ENCODE measurements at places on chromosomes 3 and 15.

GRCh38 chr3:54897028-54897711, 30.7 kb downstream of the LRTM1 start:
- no peak for DNase-seq

DNA sequence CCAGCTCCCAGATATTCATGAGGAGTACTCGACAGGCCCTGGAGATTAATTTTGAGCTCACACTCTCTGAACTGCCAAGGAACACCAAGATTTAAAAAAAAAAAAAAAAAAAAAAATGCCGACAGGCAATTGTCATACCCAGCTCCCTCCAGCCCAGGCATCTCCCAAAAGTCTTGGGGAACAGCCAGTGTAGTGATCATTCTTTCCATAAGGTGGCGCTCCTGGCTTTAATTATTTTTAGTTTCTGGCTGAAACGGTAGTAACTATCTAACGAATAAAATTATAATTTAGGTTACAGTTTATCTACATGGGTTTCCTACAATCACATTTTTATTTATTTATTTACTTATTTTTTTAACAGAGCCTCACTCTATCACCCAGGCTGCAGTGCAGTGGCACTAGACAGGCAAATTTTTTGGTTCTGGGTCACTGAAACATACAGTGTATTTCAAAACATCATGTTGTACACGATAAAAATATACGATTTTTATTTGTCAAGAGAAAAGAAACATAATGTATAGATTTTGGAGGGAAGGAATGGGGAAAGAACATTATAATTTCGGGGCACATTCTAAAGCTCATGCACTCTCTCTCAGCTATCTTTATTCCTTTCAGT, 157.3 kb downstream of the ADAMTS9 start:
- no peak for DNase-seq

- no peak for DNase-seq
Observed at GRCh38 chr3:194014756-194015155, 121.2 kb upstream of the HES1 start.

DNA sequence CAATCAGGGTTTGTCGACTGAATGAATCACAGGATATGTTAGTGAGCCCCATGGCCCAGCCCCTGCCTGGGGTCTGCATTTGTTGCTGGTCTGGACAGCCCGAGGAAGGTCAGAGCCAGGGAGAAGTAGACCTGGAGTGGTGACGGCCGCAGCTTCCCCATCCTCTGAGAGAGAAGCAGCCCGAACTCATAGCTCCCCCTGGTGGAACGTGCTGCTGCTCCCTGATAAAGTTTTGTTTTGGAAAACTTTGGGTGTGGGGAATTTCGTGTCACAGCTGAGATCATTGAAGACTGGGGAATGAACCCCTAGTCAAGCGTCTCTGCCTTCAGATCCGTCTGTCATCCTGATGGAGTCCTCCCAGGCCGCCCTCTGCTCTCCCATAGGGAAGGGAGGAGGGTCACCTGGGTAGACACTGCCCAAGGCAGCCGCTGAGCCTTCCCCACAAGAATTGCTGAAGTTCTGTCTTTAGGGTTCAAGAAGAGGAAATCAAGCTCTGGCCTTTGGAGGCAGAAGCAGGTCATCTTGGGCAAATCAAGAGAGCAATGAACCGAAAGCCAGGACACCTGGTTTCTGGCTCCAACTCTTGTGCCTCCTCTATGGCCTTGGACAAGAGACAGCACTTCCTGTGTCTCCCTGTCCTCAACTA, 60.5 kb downstream of the GLDN start:
- no peak for DNase-seq

GRCh38 chr15:62964251-62964650, 78.3 kb upstream of the TPM1 start:
- DNase-seq = no peak

DNA sequence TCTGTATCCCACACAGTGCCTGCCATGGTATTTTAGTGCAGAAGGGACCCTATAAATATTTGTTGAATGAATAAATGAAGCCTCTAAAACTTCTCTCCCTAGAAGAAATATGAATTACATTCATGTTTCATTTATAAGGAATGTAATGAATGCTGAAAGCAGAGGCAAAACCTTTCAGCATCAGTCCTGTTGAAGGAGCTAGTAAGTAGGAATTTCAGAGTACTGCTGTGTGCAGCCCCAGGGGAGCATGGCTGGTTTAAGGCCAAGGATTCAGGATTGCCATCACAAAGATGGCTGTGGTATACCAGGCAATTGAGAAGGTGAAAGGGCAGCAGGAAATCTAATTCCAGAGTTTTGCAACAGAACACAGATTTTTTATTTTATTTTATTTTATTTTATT, 1131.4 kb downstream of the IGSF11 start:
- DNase-seq = no peak

GRCh38 chr3:160564949-160565441, 376 bp downstream of the KPNA4 start:
- DNase-seq = no peak

DNA sequence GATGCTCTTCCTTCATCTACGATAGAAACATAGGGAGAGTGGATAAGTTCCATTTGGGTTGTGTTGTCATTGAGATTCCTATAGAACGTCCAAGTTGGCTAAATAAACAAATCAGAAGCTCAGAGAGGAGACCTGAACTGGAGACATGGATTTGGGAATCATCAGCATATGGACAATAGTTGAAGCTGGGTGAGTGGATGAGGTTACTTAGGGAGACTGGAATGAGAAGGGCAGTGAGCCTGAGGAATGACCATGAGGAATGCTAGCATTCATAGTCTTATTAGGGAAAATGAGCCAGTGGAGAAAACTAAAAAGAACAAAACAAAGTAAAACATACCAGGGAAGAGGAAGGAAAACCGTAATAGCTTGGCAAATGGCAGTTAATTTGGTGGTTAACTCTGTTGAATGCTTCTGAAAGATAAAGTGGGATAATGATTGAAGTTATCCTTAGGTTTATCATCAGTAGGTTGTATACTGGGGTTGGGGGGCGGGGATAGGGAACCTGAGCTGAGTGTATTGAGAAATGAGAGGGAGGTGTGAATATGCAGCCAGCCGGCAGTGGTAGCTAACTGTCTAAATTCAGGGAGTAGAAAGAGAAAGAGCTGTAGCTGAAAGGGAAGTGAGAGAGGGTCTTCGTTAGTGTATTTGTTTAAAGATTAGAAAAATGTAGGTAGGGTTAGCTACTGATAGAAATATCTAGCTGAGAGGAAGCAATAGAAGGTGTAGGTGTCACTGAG, 74.6 kb downstream of the ARHGEF26 start:
- no peak for DNase-seq

DNA sequence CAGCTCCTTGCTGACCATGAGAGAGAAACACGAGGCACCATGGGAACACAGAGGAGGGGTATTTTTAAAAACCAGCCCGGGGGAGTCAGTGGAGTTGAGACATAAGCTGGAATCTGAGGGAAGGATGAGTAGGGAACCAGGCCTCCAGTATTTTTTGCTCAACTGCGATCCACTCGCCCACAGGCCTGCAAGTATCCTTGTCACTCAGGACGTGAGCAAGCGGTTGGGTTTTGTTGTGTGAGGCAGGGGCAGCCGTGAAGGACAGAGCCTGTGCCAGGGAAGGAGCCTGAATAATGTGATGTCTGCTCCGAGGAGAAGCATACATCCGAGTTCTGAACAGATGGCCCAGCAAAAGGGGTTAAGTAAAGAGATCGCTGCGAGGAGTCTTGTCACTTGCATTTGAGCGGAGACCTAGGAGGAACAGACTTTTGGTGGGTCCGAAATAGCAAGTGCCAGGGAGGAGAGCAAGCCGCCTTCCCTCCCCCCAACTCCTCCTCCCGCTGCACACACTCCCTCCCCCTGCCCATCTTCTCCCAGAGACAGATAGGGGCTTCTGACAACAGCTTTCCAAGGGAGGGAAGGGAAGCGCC, 20.4 kb upstream of the NTRK3 start:
- DNase-seq = no peak

DNA sequence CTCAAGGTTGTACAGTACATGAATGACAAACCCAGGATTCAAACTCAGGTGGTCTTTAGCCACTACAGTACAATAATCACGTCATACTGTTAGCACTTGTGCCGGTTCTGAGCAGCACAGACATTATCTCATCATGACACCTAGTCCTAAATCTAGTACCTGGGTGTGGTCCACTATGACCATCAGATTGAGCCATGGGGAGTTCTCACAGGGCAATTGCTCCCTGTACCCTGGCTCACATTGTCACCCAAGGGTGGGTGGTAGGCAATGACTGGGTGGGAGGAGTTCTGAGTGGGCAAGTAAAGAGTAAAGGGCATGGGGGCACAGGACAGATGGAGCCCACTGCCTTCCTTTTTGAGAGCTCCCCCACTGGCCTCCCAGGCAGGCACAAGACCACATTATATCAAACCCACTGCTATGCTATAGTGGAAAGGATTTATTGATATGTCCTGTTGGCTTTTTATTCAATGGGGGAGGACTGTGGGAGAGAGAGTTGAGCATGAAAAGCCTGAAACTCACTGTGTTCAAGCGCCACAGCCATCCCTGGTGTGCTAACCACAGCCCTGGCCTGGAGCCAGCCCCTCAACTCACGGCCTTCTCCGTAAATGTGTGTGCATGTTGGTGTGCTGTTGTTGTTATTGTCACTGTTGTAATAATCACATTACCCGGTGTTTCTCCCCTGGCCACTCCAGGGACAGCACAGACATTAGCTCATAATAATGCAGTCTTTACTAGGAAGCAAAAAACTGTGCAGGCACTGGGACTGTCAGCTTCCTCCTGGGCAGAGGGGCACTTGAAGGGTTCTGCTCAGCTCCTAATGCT, 27.3 kb downstream of the ADCY5 start:
- no peak for DNase-seq

DNA sequence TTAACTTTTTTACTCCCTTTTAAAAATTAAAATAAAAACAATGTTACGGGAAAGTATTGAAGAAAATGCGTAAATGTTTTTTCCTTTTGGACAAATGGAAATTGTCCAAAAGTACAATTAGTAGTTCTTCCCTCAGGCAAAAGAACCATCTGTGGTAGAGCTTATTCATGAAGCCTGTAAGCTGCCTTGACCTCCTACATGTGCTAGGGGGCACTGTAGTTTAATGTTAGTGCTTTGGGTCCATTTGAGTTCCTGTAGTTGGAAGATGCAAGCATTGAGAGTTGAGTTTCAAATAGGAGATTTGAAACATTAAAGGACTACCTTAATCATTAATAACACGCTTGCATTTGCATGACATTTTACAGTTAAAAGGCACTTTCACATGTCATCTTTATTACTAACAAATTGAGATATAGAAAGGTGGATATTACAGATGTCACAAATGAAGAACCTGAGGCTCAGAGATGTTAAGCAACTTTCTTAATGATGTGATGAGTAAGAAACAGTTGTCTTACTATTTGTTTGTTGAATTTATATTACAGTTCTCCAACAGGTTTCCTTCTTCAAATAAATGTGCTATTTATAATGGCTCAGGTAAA, 1.8 kb upstream of the ZNF385D start:
- DNase-seq = no peak

- DNase-seq = no peak
Observed at GRCh38 chr15:67724691-67725375, 100.5 kb upstream of the SKOR1 start.

- DNase-seq = no peak
Observed at GRCh38 chr3:159788291-159788690, 200.3 kb upstream of the IL12A start.

GRCh38 chr3:48565591-48566400, 2.2 kb upstream of the UCN2 start:
- DNase-seq = no peak

GRCh38 chr3:194929578-194929960, 243.9 kb downstream of the FAM43A start:
- DNase-seq = no peak

- DNase-seq = no peak
Observed at GRCh38 chr3:79383402-79384012, 384.3 kb downstream of the ROBO1 start.

DNA sequence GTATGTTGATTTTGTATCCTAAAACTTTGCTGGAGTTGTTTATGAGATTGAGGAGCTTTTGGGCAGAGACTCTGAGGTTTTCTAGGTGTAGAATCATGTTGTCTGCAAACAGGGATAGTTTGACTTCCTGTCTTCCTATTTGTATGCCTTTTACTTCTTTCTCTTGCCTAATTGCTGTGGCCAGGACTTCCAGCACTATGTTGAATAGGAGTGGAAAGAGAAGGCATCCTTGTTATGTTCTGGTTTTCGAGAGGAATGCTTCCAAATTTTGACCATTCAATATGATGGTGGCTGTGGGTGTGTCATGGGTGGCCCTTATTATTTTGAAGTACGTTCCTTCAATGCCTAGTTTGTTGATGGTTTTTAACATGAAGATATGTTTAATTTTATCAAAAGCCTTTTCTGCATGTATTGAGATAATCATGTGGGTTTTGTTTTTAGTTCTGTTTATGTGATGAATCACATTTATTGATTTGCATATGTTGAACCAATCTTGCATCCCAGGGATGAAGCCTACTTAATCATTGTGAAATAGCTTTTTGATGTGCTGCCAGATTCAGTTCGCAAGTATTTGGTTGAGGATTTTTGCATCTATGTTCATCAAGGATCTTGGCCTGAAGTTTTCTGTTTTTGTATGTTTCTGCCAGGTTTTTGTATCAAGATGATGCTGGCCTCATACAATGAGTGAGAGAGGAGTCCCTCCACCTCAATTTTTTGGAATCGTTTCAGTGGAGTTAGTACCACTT, 188.1 kb downstream of the MINAR1 start:
- no peak for DNase-seq

GRCh38 chr15:25795712-25796111, 67.4 kb downstream of the ATP10A start:
- DNase-seq = no peak

DNA sequence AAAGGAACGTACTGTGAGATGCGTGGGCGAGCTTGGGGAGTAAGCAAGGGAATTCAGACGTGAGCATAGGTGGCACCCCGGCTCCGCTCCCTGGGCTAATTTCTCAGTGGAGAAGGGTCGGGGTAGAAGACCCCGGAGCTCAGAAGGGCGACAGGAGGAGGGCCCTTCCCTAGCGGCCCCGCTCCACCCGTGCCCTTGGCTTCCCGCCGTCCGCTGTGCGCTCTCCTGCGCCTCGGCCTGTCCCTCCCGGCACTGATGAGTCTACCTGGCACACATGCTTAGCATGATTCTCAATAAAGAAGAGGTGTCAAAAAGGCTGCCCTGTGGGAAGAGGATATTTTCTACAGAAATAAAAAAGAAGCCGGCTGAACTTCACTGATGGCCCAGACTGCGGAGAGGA, 292.7 kb downstream of the OCA2 start:
- no peak for DNase-seq
